Brain microvascular endothelial cell (primary cell): ENCODE measurements at places on chromosomes 16 and 17.
A peak's percentile ranks its signal among the peaks of the same experiment; 100 is the strongest.

DNA sequence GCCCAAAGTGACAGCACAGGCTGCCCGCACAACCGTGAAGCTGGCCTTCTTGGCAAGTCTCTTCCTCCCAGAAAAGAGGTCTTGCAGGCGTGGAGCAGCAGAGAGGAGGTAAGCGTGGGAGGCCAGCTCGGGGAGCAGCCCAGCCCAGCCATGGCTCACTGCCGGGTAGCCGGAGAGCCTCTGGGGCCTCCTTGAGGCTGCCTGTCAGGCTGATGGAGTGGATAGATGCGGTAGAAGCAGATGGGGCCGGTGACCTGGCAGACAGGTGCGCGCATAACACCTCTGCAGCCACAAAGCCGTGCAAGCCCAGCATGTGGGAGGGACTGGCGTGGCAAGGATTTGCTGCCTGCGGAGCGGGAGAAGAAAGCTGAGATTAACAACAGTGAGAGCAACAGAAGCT, 17.1 kb upstream of the DOK4 start:
- no peak for DNase-seq

- DNase-seq, result no peak
Measured at GRCh38 chr17:36691606-36692005, 90.2 kb downstream of the MRM1 start.

- no peak for DNase-seq
Measured at GRCh38 chr17:67863624-67864247, 38.4 kb downstream of the BPTF start.

- DNase-seq, result peak; percentile 79
Measured at GRCh38 chr17:19248928-19249574, 11.9 kb downstream of the EPN2 start.

GRCh38 chr16:10178526-10178925, 3.7 kb downstream of the GRIN2A start:
- DNase-seq, result no peak

DNA sequence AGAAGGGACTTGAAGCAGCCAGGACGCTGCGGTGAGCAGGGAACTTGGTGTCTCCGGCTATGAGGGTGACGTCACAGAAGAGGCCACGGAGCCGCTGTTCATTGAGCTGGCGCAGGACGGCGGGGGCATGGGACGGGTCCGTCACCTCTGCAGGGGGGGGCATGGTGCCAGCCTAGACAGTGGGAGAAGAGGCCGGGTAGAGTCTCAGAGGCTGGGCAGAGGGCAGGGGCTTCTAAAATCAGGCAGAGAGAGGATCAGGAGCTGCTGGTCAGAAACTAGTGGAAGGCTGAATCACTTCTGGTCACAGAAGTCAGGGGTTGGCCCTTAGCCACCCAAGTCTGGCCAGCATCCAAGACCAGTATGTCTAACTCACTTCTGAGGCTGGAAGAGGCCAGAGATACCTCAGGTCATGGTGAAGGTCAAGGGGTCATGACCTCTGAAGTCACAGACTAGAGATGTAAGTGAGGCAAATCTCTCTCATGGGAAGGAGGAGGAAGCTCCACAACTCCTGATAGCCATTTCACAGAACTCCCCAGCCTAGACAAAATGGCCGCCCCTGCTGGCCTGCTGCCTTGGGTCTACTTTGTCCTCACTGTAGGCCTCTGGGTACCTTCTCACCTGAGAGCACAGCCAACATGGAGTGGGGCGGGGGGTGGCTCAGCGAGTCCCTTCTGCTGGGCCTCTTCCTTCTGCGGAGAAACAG, 12.6 kb downstream of the ZBTB4 start:
- no peak for DNase-seq

- no peak for DNase-seq
Measured at GRCh38 chr16:3032624-3033023, 4.1 kb downstream of the BICDL2 start.

- no peak for DNase-seq
Measured at GRCh38 chr17:67456889-67457288, 79.8 kb downstream of the PITPNC1 start.

DNA sequence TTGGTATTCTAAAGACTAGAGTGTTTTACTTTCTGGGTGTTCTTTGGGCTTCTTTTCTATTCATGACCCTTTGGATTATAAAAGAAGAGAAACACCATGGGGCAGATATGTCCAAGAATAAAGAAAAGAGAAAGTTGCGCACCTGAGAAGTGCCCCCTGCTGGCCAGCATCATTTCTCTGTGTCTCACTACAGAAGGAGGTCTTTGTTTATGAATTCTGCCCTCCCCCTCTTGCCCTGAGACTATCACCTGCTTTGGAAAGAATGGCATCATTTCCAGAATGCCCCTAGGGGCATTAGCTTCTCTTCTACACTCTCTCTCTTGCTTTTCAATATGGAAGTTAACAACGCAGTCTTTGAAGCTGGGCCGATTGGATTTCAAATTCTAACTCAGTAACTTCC, 45.0 kb downstream of the CDH13 start:
- no peak for DNase-seq

DNA sequence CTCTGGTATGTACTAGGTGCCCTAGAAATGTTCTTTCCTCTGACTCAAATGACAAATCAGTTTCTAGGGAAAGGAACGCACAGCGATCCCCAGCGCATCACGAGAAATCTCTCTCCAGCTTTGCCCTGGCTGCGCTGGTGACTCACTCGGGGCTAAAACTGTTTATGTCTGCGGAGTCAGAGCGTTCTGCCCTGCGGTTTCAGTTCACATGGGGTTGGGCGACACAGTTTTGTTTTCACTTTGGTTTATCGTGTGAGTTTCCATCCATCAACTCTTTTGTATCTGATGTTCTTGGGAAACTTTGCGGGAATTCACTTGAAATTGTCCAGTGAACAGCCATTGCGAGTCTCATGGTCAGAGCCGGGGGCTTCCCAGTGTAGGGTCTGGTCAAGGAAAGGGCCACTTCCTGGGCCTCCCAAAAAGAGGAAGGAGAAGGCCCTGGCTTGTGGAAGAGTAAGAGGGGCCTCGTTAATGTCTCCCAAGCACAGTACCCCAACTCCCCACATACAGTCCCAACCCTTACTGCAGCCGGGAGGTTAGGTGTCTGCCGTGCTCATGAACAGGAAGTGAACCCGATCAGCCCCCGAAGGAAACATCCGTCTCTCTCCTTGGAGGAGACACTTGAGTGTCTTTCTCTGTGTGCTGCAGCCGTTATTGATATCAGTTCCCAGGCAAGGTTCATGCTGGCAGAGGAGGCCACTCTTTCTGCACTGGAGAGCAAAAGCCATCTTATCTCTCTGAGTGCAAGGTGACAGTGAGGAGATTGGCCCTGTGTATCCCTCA, 643.2 kb downstream of the WWOX start:
- DNase-seq, result peak; percentile 47

- no peak for DNase-seq
Measured at GRCh38 chr16:50066482-50067289, 916 bp downstream of the HEATR3 start.
